H1 (cell line): ENCODE measurements at places on chromosomes 11 and 22. TPM values are rescaled to one million over a fixed set of nuclear protein-coding genes. Genes with fewer than 3 reads are reported as not detected.

Gene SLC37A2
- polyA plus RNA-seq = 1.9 and 2.0 TPM in 2 replicates

Gene ADORA2A
- polyA plus RNA-seq = 20.3 and 22.1 TPM in 2 replicates

Gene MMP27
- polyA plus RNA-seq = not detected in 2 replicates

Gene NAV2
- 35.2 and 35.6 TPM in 2 replicates for polyA plus RNA-seq

Gene XKR3
- polyA plus RNA-seq = not detected in 2 replicates

Gene RAB39A
- polyA plus RNA-seq = 6.2 and 7.1 TPM in 2 replicates

Gene TRAF6
- polyA plus RNA-seq = 2.6 and 4.6 TPM in 2 replicates

Gene DKK3
- 40.1 and 51.0 TPM in 2 replicates for polyA plus RNA-seq

Gene SH3BP1
- polyA plus RNA-seq = 23.9 and 34.8 TPM in 2 replicates

Gene TRIM49
- not detected in 2 replicates for polyA plus RNA-seq

Gene FAM180B
- polyA plus RNA-seq = 0.09 TPM in 1 of 2 replicates, not detected in the other

DNA sequence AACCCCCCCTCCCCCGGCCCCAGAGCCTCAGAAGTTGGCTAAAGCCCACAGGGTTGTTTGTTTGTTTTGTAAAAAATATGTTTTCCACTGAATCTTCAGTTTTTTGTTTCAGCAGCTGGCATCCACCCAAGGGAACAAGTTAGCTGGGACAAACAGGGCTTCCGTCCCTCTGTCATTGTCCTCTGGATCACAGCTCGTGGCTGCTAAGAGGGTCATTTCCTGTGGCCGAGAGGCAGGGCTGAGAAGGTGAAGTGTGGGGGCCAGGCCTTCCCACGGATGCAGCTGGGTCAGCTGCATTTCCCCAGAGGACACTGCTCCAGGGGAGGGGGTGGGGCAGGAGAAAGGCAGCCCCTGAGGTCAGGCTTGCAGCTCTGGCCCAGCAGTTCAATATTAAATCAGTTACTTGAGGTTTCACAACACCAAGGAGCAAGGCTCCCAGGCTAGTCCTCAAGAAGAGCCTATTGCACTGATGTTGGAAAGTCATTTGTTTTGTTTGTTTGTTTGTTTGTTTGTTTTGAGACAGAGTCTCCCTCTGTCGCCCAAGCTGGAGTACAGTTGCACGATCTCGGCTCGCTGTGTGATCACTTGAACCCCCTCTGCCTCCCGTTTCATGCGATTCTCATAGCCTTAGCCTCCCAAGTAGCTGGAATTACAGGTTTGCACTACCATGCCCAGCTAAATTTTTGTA lies 34.4 kb upstream of the SMTN start:
- no peaks in the 10 kb centered on the region for H3K4me1 ChIP-seq
- H3K36me3 ChIP-seq = no peaks in the 10 kb centered on the region
- H3K4me3 ChIP-seq = no peak overlapping the region
- no peak overlapping the region for H3K27ac ChIP-seq
- no peak for DNase-seq
- no peaks in the 10 kb centered on the region for H3K27me3 ChIP-seq

- no peaks in the 10 kb centered on the region for H3K27me3 ChIP-seq
- H3K27ac ChIP-seq = no peak overlapping the region
- no peak for DNase-seq
- H3K4me1 ChIP-seq = no peaks in the 10 kb centered on the region
These were observed 388.5 kb downstream of the JRKL start for GRCh38 chr11:96778272-96778671.

DNA sequence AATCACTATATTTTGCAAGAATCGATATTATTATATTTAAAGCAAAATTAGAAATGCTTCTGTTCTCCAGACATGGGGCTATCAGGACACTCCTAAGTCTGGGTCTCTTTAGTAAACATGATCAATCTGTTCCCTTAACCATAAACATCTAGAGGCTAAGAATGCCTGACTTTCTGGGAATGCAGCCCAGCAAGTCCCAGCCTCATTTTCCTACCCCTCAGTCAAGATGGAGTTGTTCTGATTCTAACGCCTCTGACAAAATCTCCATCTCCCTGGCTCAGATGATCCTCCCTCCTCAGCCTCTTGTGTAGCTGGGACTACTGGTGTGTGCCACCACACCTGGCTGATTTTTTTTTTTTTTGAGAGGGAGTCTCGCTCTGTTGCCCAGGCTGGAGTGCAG lies 35.0 kb downstream of the SLCO2B1 start:
- no peak overlapping the region for H3K27ac ChIP-seq
- no peaks in the 10 kb centered on the region for H3K36me3 ChIP-seq
- no peaks in the 10 kb centered on the region for H3K27me3 ChIP-seq
- no peak for DNase-seq
- H3K4me1 ChIP-seq = peaks cover 2% of the 10 kb centered on the region; the same call in 1 of the 2 replicates

DNA sequence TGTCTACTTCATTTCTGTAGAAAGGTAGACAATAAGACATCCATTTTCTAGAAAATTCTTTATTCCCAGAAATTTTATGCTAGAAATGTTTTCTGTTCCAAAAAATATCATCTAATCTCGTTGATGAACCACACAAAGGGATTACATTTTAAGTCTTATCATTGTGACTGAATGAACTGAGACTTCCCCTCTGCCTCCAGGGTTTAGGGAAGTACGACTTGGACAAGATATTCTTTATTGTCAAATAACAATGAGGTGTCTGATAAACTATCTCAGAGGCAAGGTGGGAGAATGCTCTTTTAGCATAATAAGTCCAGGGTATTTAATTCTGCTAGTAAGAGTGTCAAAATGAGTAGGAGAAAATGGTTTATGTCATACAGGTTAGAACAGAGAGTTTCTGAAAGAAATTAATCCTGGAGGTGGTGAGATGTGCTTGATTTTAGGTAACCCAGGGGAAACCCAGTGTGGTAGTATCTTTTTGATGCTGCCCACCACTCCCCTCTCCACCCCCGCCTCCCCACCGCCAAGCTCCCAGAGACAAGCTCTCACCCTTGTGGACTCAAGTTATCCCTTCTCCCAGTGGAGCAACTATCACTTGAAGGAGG lies 100.6 kb downstream of the CD44 start:
- no peaks in the 10 kb centered on the region; the same call in 1 of the 2 replicates for H3K27me3 ChIP-seq
- H3K36me3 ChIP-seq = no peaks in the 10 kb centered on the region
- DNase-seq = no peak
- H3K4me1 ChIP-seq = no peaks in the 10 kb centered on the region; the same call in 1 of the 2 replicates

GRCh38 chr22:25080855-25081254 lies 118.8 kb upstream of the CRYBB3 start:
- H3K36me3 ChIP-seq = no peaks in the 10 kb centered on the region
- no peak for DNase-seq
- H3K27ac ChIP-seq = no peak overlapping the region
- H3K4me3 ChIP-seq = no peak overlapping the region

DNA sequence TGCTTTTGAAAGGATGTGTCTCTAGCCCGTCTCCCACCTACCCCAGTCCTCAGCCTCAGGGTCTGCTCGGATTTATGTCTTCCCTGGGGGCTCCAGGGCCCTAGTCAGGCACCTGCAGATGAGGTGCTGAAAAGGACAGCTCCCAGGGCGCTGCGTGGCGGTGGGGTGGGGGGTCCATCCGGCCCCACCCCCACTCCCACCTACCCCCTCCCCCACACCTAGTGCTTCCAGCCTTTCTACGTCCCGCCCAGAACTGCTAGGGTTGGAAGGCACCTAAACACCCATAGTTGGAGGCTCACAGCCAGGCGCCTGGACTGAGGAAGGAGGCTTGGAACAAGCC lies 1.4 kb upstream of the ROBO3 start:
- no peak for DNase-seq
- no peaks in the 10 kb centered on the region for H3K36me3 ChIP-seq
- H3K27me3 ChIP-seq = peaks cover 85% of the 10 kb centered on the region
- H3K4me3 ChIP-seq = no peak overlapping the region; the same call in 1 of the 2 replicates
- no peak overlapping the region for H3K27ac ChIP-seq

GRCh38 chr11:13316528-13316961 lies 39.0 kb downstream of the BMAL1 start:
- no peaks in the 10 kb centered on the region for H3K27me3 ChIP-seq
- H3K27ac ChIP-seq = no peak overlapping the region
- H3K4me3 ChIP-seq = no peak overlapping the region
- no peaks in the 10 kb centered on the region; the same call in 1 of the 2 replicates for H3K4me1 ChIP-seq
- H3K36me3 ChIP-seq = no peaks in the 10 kb centered on the region
- no peak for DNase-seq

DNA sequence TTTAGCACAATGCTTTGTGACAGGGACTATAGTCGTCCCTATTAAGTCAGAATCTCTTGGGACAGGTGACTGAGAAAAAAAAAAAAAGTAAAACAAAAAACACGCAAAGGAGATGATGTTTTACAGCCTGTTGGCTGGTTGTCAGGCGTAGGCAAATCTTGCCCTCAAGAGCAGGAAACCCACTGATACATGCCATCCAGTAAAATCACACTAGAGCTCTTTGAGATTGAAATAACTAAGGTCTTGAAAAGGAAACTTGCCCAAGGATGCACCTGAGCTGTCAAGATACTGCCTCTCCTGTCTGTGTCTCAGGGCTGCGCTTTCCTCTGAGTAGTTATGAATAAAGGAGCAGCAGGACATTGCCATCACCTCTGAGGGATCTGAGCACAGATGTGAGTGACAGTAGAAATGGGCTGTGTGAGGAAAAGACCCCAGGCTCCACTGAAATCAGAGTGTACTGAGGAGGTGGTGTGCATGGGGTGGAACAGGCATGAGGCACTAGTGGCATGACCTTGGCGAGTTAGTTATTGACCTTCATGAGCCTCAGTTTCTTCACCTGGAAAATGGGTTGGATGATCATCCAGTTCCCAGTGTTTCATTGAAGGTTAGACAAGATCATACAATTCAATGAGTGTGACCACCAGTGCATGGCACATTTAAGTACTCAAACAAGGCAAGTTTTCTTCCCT lies 23.3 kb downstream of the MICAL2 start:
- H3K27ac ChIP-seq = no peak overlapping the region
- no peak for DNase-seq
- no peaks in the 10 kb centered on the region for H3K4me1 ChIP-seq
- no peak overlapping the region for H3K4me3 ChIP-seq
- no peaks in the 10 kb centered on the region for H3K36me3 ChIP-seq

GRCh38 chr22:49536571-49537131 lies 291.0 kb downstream of the BRD1 start:
- peak; percentile 78 for DNase-seq
- no peaks in the 10 kb centered on the region for H3K27me3 ChIP-seq
- peak overlapping the region; percentile 45 for H3K4me3 ChIP-seq

DNA sequence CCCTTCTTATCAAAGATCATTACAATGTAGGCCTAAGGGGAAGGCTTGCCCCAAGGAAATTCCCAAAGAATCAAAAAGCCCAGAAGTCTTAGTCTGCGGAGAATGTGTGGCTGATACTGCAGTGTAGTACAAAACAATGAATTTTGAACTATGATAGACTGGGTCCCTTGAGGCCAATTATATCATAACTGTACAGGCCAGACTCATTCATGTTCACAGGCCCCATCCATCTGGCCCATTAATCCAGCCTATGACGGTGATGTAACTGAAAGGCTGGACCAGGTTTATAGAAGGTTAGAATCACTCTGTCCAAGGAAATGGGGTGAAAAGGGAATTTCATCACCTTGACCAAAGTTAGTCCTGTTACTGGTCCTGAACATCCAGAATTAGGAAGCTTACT lies 35.2 kb downstream of the IGLL1 start:
- no peaks in the 10 kb centered on the region; the same call in 1 of the 2 replicates for H3K27me3 ChIP-seq
- DNase-seq = no peak
- H3K27ac ChIP-seq = no peak overlapping the region
- H3K4me3 ChIP-seq = no peak overlapping the region
- H3K36me3 ChIP-seq = no peaks in the 10 kb centered on the region
- H3K4me1 ChIP-seq = no peaks in the 10 kb centered on the region

DNA sequence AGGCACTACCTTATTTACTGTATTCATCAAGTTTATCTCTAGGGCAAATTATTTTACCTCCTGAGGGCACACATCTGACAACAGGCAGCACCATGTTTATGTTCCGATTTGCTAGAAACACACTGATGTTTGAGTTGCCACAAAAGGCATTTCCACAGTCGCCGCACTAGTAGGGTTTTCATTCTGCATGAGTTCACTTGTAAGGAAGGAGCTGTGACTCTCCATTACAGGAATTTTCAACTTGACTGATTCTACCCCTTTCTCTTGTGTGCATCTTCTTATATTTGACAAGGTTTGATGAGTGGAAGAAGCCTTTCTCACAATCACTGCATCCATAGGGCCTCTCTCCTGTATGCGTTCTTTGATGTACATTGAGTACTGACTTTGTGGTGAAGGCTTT lies 455.9 kb upstream of the CNTN5 start:
- H3K4me3 ChIP-seq = no peak overlapping the region
- H3K36me3 ChIP-seq = no peaks in the 10 kb centered on the region
- no peaks in the 10 kb centered on the region for H3K27me3 ChIP-seq
- DNase-seq = no peak
- no peak overlapping the region for H3K27ac ChIP-seq
- H3K4me1 ChIP-seq = no peaks in the 10 kb centered on the region

DNA sequence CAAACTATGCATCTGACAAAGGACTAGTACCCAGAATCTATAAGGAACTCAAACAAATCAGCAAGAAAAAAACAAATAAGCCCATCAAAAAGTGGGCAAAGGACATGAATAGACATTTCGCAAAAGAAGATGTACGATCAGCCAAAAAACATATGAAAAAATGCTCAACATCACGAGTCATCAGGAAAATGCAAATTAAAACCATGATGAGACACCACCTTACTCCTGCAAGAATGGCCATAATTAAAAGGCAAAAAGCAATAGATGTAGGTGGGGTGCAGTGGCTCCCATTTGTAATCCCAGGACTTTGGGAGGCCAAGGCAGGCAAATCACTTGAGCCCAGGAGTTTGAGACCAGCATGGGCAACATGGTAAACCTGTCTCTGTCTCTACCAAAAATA lies 10.4 kb upstream of the OR10V1 start:
- H3K27me3 ChIP-seq = no peaks in the 10 kb centered on the region
- no peaks in the 10 kb centered on the region for H3K4me1 ChIP-seq
- no peak overlapping the region for H3K4me3 ChIP-seq
- DNase-seq = no peak

- H3K27ac ChIP-seq = no peak overlapping the region
- no peak overlapping the region for H3K4me3 ChIP-seq
- peak; percentile 55 for DNase-seq
- no peaks in the 10 kb centered on the region for H3K4me1 ChIP-seq
- H3K36me3 ChIP-seq = no peaks in the 10 kb centered on the region
These were observed 121.2 kb downstream of the NELL1 start for GRCh38 chr11:20790622-20791021.

DNA sequence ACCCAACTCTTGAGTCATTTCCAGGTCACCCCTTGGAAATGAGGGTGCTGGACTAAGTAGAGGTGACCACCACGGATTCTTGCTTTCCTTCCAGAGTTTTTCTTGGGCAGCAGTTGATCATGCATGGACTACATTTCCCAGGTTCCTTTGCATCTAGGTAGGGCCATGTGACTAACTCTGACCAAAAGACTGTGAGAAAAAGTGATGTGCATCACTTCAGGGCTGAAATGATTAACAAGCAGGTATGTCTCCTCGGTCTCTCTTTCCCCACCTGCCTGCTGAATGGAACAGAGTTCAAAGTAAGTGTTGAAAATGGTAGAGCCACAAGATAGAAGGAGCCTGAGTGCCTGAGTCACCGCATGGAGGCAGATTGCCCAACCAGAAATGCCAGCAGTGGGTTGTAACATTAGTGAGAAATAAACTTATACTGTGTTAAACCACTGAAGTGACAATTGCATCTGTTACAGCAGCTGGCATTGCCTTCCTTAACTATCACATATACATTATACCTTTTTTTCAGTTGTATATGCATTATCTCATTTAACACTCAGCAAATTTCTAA lies 113.5 kb downstream of the MN1 start:
- H3K4me3 ChIP-seq = no peak overlapping the region
- H3K36me3 ChIP-seq = no peaks in the 10 kb centered on the region
- no peaks in the 10 kb centered on the region; the same call in 1 of the 2 replicates for H3K4me1 ChIP-seq
- H3K27me3 ChIP-seq = no peaks in the 10 kb centered on the region
- no peak for DNase-seq

GRCh38 chr11:122190768-122191167 lies 74.8 kb upstream of the BLID start:
- DNase-seq = no peak
- no peaks in the 10 kb centered on the region for H3K27me3 ChIP-seq
- H3K27ac ChIP-seq = no peak overlapping the region
- H3K4me3 ChIP-seq = no peak overlapping the region
- H3K36me3 ChIP-seq = no peaks in the 10 kb centered on the region
- no peaks in the 10 kb centered on the region for H3K4me1 ChIP-seq
